Fibroblast of skin of left biceps (primary cell): ENCODE measurements at places on chromosomes 2 and 18.

DNA sequence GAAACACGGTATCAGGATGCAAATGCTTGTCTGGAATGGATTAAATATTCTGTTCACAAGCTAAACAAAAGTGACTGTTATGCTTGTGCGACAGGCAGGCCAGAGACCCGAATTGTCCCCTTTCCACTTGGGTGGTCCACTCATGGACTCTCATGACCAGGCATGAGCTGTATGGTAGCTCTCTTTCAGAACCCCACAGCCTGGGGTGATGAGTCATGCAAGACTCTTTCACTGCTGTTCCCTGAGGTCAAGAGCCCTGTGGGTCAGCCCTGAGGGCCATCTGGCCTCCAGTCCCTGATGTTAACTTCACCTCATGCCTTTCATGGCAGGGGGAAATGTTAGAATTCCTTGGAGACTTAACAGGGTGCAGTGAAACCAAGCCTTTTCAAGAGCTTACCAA is 13.7 kb upstream of the SAP130 start:
- no peak for DNase-seq

GRCh38 chr2:237235383-237236095 is 149.8 kb downstream of the COPS8 start:
- no peak for DNase-seq

DNA sequence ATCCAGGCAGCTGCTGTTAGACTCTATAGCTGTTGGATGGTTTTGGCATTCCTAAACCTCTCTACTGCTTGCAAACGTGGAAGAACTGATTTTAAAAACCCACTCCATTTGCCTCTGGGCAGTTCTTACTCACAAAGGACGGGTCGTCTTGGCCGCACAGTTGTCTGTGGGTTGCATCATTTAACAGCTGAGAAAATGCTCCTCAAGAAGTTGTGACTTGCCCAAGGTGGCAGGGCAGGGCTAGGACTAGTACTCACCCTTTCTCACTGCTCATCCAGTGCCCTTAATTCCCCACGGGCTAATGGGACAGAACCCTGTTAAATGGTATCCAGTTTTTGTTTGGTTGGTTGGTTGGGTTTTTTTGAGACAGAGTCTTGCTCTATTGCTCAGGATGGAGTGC is 997 bp upstream of the DRC1 start:
- DNase-seq: no peak

DNA sequence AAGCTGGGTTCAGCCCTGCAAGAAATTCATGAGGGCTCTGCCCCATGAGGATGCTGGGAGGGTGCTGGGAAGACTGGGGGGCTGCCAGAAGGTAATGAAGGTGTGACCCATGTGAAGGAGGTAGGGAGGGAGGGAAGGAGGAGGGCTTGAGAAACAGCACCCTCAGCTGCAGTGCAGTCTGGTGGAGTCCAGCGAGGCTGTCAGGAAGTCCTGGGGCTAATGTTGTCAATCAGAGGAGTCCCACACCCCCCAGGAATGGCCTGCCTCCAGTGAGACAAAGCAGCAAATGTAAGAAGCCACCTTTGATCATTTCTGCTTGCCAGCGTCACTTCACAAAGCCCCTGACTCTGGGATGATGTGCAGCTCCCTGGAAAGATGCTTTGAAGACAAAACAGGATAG is 248.4 kb downstream of the SH3BP4 start:
- DNase-seq: no peak

DNA sequence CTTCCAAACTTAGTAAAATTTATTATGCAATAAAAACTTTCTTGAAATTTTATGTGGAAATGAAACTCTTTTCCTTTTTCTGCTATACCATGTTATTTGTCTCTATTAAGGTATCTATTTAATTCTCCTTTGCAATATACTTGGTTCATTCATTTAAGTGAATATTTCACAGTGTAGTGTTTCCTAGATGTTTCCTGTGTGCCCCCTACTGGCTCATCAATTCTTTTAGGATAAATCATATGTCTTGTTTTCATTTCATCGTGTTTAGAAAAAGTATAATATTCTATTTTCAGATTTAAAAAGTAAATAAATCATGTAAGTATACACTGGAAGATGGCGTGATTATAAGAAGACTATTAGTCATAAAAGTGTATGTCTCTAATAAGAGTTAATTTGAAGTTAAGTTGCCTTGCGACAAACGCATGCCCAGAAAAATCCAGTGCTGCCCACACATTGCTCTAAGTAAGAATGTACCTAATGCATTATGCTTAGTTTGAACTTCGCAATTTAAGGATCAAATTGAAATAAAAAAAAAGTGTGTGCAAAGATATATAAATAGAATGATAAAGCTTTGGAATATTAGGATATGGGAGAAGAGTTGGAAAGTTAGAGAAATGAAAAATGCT is 525.4 kb downstream of the KCNJ3 start:
- no peak for DNase-seq

DNA sequence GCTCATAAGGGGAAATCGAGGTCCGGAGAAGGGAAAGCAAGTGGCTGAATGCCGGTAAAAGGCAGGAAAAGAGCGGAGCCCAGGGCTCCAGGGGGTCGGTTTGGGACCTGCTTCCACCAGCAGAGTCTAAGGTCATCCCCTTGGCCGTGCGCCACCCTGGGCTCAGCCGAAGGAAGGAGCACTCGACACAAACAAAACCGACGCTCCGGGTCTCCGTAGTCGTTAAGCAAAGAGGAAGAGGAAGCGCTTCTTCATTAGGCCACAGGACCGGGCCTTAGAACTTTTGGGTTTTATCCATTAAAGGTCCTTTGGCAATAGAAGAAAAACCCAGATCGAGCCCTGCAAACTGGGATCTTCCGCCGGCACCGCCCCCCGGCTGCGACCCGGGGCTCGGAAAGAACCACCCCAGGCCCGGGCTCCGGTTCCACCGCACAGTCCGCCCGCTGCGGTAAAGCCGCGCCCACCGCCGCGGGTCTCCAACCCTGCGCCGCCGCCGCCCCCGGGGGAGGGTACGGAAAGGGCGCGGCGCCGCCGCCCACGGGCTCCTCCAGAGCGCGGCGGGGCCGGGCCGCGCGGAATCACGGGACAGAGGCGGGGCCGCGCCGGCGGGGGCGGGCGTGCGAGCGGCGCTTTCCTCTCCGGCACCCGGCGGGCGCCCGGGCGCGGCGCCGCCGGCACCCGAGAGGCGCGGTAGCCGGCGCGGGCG is at the start of gene TTL:
TTL (plus strand) TSS at position 629 of the 706 bp plus-strand sequence. CDS start 189 bp downstream, outside the sequence.
- no peak for DNase-seq

- DNase-seq: no peak
Observed at GRCh38 chr2:168198476-168199207, 48.8 kb downstream of the STK39 start.

- DNase-seq: no peak
Observed at GRCh38 chr18:44938720-44939665, 258.3 kb downstream of the SETBP1 start.

GRCh38 chr18:66329716-66330115 is 274.2 kb downstream of the CDH19 start:
- DNase-seq: no peak

- DNase-seq: no peak
Observed at GRCh38 chr18:35095983-35096676, 54.9 kb downstream of the MAPRE2 start.

DNA sequence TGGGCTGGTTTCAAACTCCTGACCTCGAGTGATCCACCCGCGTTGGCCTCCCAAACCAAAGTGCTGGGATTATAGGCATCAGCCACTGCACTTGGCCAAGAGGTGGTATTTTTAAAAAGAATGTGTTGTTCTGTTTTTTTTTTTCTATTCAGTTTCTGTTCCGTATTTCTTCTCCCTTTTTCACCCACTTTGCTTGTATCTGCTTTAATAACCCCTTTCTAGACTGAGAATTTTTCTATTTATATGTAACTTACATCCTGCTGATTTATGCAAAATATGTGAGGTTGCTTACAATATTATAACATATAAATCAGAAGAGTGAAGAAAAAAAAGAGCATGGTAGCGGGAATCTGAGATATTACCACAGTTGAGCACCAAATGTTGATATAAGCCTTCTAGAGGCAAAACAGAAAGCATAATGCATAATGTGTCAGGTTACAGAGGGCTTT is 17.2 kb upstream of the LYPD6B start:
- DNase-seq: no peak

GRCh38 chr2:19038071-19039015 is 320.1 kb downstream of the OSR1 start:
- DNase-seq: peak; percentile 56

DNA sequence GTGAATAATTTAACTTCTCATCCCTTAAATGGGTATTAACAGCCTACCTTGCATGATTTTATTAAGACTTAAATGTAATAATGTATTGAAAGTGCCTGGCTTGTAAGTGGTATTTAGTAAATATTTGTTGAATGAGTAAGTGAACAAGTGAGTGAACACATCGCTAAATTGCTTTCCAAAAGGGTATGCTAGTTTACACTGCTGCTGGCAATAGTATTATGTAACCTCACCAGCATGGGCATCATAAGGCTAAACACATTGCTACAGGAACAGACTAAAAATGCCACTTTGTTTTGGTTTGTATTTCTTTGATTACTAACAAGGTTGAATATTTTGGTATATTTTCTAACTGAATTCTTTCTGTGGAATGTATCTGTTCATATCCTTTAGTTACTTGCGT is 9.8 kb downstream of the WDR43 start:
- DNase-seq: no peak

DNA sequence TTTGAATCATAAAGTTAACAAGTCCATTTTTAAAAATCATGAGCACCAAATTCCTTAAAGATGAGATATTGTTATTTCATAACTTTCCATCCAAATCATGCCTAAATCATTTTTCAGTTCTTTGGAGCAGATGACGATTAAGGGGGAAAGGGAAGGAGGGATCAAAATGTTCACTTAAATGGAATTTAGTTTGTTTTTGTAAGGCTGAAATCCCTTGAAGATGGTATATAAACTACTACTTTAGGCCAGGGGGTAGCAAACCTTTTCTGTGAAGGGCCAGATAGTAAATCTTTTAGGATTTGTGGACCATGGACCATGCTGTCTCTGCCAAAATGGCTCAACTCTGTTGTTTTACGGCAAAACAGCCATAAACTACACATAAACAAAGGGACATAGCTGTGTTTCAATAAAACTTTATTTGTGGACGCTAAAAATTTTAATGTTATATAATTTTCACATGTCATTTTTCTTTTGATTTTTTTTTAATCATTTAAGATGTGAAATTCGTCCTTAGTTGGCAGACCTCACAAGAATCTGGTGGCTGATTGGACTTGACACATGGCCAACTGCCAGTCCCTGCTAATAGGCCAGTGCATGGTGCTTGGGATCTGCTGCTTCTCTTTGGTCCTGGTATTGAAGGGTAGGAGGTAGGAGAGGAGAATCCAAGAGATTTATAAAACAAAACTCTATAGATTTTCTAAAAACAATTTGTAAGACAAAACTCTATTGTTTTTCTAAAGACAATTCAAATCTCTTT is 52.0 kb upstream of the RTN4 start:
- DNase-seq: peak; percentile 90

GRCh38 chr2:170369894-170370293 is 191.9 kb downstream of the MYO3B start:
- DNase-seq: no peak

- no peak for DNase-seq
Observed at GRCh38 chr18:58394046-58394445, 234.8 kb downstream of the ALPK2 start.

GRCh38 chr2:153870308-153870707 is 1.4 kb upstream of the GALNT13 start:
- no peak for DNase-seq

- DNase-seq: no peak
Observed at GRCh38 chr2:200795028-200795440, 16.7 kb upstream of the BZW1 start.

- DNase-seq: no peak
Observed at GRCh38 chr2:75162897-75163296, 36.4 kb downstream of the TACR1 start.

GRCh38 chr2:31241625-31242270 is 7.8 kb downstream of the EHD3 start:
- DNase-seq: no peak

- no peak for DNase-seq
Observed at GRCh38 chr2:28101892-28102291, 211.4 kb downstream of the BABAM2 start.

DNA sequence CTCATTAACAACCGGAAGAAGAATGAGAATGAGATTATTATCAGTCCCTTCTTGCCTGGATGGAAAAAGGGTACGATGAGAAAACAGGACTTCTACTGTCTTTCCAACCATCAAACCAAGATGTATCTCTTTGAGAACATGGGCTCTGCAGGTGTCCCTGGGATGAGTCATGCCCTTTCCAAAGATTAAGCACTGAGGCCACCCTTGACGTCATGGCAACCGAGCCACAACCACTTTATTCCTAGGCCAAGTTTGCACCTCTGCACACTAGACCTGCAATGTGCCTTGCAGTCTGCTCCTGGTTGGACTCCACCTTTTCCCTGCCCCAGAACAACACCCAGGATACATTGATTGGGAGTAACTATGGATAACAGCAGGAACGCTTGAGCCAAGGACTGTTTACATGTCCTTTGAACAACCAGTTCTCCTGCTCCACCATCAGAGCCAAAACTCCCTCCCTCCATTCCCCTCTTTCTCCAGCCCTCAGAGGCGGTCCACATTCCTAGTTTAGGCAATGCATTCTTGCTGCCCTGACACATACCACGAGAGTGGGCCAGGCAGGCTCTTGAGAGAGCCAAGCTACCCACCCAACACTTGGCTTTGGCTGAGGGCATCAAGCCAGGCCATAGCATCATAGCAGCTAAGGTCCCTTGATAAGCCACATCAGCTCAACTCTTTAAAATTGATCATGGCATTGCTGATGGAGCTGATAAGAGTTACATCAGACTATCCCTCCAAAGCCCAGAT is 310.7 kb downstream of the TNS1 start:
- no peak for DNase-seq

DNA sequence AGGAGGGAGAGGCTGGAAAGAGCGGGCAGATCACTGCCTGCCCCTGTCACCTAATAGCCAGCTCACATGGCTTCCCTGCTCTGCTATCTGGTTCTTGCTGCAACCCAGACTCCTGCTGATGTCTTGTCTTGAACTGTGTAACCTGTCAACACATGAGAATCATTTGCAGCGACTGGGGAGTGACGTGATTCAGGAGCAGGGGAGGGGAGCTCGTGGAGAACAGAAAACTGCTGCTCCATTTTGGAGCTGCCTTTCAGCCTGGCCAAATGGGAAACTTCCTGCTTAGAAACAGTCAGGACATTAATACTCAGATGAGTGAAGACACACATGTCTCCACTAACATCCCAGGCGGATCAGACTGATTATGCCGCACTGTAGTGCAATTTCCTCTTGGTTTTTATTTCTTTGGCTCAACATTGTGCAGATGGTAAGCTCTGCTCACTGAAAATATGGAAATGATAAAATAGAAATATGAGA is 38.1 kb downstream of the RPL37A start:
- DNase-seq: peak; percentile 80

DNA sequence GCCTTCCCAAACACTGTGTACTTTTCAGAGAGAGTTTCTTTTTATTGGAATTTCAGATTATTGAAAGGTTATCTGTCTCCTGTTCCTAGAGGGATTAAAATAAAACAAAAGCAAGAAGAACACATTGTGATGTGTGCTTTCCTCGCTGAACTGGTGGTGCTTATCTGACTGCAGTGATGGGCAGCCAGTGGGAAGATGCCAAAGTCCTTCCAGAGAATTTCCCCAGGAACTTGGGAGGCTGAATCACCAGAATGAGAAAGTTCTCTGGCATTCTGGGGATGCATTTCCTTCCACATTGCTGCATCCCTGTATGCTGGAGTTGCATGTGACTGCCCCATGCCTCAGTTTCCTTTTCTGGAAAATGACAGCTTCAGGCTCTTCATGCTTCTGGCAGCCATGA is 53.9 kb upstream of the SEC11C start:
- DNase-seq: peak; percentile 19
